ENCODE measurements at places on chromosomes 12 and 14.

DNA sequence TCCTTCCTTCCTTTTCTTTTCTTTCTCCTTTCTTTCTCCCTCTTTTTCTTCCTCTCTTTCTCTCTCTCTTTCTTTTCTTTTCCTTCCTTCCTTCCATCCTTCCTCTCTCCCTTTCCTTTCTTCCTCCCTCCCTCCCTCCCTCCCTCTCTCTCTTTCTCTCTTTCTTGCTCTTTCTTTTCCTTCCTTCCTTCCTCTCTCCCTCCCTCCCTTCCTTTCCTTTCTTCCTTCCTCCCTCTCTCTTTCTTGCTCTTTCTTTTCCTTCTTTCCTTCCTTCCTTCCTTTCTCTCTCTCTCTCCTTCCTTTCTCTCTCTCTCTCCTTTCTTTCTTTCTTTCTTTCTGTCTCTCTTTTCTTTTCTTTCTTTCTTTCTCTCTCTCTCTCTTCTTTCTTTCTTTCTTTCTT is 207.6 kb downstream of the ATP23 start:
- no peak for DNase-seq

- DNase-seq, result no peak
Measured at GRCh38 chr14:104938436-104938835, 13.8 kb downstream of the PLD4 start.

GRCh38 chr14:38884109-38884508 is 218.9 kb downstream of the SEC23A start:
- DNase-seq, result no peak

DNA sequence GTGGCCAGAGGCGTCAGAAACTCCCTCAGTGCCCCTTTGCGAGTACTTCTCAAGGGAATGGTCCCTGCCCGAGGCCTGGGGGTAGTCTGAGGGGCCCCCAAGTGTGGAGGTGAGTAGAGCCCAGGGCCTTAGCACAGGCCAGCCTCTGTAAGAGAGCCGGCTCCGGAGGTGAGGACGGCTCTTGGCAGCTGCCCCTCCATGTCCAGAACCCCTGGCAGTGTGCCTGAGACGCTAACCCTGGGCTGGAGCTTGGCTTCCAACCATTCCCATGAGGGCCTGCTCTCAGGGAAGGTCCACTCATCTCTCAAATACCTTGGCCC is 61.7 kb downstream of the PRMT8 start:
- DNase-seq, result no peak

- no peak for DNase-seq
Measured at GRCh38 chr14:69643430-69644200, 32.2 kb downstream of the SUSD6 start.

- no peak for DNase-seq
Measured at GRCh38 chr12:95663525-95663924, 112.2 kb upstream of the USP44 start.

DNA sequence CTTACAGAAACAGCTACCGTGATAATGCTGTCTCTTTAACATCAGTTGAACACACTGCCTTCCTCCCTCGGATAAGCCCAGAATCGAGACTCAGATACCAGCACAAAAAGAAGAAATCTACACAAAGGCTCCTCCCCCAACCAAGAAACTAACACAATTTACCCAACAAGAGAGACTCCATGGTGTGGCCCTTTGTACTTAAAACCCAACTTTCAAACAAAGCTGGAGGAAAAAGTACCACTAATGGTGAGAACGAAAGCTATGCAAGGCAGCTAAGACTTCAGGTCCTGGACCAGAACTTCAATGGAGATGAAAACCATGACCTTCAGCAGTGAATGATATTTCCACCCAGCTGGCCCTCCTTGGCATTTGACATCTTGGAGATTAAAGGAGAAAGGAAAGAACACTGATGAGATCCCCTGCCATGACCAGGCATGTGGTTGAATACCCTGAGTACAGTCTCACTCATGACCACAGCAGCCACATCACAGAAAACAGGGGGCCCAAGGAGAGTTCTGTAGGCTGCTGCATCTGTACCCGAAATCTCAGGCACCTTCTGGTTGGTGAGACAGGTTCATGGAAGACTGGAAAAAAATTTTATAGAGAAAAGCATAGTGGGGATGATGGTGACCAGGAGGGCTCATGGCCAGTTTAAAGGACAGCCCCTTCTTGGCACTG is 36.7 kb downstream of the RBM19 start:
- DNase-seq, result no peak

GRCh38 chr14:72828604-72829003 is 65.3 kb downstream of the DPF3 start:
- DNase-seq, result no peak

DNA sequence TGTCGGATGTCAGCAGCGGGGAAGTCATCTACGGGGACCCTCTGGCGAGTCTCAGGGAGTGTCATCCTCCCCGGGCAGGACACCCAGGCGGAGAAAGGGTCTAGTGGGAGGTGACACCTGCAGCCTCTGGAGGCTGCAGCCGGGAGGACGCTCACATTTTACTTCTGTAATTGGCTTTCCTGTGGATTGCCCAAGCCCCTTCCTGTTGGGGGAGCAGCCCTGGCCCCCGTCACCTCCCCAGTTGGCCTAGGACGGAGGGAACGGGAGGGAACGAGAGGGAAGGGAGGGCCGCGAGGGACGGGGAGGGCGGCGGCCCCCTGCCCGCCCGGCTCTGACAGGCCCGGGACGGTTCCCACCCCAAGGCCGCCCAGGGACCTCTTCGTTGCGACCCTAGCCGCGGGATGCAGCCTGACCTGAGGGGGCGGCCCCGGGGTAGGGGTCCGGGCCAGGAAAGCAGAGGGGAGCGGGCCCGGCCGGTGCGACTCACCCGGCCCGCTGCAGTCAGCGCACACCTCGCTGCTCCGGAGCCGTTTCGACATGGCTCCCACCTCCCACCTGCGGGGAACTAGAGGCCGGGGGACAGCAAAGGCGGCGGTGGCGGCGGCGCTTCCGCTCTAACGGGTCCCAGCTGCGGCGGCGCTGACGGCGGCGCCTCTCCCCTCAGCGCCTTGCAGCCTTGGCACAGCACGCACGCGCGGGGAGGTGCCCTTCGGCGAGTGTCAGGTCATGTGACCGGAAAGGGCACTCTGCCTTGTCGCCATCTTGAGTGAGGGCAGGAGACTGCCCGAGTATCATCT is at the start of gene GIT2:
Gene GIT2, minus strand, starts transcription at position 683 of the 797 bp plus-strand sequence. Its CDS starts 144 bp downstream, at position 539.
- peak; percentile 93 for DNase-seq

DNA sequence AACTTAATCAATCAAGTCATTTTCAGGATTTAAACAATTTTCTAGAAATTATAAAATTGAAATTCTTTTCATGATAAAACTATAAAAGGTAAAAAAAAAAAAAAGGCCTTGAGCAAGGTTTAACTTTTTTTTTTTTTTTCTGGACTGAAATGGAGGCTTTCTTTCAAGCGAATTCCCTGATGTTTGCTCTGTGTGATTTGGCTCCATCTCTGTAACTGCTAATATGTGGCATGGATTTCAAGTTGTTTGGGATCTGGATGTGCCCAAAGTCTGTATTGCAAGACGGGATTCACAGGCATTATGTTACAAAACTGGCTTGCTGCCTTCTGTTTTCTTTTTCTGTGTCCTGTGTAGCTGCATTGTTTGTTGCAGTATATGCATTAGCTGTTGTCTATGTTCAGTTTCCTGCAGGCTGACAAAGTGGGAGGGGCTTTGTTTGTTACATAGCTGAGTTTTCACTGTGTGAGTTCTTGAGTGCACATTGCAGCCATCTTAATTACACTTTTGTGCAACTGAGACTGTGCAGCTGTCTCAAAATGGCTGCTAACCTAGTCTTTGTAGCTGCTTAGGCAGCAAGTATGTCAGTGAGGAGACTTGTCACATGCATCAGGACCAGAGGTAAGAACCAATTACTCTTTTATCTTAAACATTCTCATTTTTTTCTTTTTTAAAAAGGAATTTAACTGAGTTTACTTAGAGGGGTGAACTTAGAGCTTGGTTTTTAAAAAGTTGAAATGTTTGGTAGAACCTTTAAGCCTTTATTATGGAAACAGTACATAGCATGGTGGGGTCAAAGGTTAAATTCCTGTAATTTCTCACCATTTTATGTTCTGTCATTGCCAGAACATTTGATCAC is 19.5 kb downstream of the ATF7IP start:
- peak; percentile 34 for DNase-seq

- DNase-seq, result no peak
Measured at GRCh38 chr12:65867394-65867793, 43.1 kb downstream of the HMGA2 start.

GRCh38 chr12:109597795-109598427 is 24.3 kb downstream of the MVK start:
- DNase-seq, result peak; percentile 45

GRCh38 chr14:63951021-63951420 is 98.2 kb downstream of the SYNE2 start:
- no peak for DNase-seq

DNA sequence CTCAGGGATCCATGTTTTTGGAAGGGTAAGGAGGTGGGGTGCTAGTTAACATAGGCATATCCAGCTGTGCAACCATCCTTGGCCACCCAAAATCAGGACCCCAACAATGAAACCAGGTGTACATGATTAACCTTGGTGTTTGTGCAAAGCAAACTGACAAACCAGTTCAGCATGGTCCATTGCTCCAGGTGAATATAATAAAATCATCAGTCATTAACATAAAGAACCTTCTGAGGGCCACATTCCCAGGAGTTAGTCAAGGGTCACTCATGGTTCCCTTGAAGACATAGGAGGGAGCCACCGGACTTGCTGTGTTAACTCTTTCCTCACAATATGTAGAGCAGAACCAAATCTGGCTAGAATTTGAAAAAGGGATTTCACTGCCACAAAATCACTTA is 17.8 kb downstream of the SLC38A2 start:
- DNase-seq, result no peak

DNA sequence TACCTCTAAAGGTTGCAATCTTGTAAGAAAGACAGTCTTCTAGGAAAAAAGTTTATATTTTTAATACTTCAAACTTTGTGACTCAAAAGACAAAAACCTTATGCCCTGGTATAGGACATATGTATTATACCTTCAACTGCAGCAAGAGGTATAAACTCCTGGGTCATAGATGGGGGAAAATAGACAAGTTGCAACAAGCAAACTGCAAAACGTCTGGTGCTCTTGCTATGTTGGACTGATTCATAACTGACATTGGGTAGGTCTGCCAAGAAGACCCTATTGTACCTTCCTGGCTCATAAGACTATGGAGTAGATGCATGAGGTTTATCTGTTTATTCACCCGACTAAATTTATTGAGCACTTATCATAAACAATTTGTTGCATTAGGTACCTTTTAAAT is 40.9 kb downstream of the BEST3 start:
- no peak for DNase-seq

DNA sequence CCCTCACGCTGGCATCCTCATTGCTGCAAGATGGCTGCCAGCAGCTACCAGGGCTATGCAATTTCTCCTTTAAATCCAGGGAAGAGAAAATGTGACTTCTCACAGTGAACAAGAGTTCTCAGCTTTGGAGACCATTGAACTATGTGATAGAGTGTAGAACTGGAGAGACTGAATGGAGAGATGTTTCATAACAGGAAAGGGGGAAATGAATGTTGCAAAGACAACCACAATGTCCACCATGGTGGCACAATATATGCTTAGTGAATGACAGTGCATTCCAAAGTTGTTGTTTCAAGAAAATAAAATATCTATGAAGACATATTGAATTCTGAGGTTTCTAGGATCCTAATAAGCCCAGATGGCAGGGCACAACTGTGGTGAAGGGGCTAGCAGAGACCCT is 13.2 kb upstream of the COCH start:
- DNase-seq, result no peak

- DNase-seq, result no peak
Measured at GRCh38 chr14:22531451-22532344, 57.3 kb downstream of the DAD1 start.

DNA sequence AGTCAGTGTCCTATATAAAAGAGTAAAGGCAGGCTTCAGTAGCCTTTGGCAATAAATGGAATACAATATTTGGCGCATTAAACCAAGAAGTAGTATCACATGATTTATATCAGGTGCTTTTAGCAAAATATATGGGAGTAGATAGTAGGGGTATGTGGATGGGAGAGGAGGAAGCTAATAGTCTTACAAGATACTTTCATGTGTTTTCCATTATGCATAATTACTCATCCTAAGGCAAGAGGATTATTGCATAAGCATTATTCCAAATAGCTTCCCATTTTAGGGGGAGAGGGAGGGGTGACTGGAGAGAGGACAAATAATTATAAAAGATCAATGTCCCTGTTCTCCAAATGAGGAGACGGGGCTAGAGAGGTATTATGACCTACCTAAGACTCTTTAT is 104.3 kb downstream of the DUSP6 start:
- no peak for DNase-seq

- DNase-seq, result no peak
Measured at GRCh38 chr12:12715459-12716150, 1.6 kb upstream of the CDKN1B start.

GRCh38 chr12:41274643-41275042 is 86.5 kb downstream of the PDZRN4 start:
- no peak for DNase-seq

GRCh38 chr14:102479777-102480176 is 29.8 kb downstream of the ANKRD9 start:
- no peak for DNase-seq

DNA sequence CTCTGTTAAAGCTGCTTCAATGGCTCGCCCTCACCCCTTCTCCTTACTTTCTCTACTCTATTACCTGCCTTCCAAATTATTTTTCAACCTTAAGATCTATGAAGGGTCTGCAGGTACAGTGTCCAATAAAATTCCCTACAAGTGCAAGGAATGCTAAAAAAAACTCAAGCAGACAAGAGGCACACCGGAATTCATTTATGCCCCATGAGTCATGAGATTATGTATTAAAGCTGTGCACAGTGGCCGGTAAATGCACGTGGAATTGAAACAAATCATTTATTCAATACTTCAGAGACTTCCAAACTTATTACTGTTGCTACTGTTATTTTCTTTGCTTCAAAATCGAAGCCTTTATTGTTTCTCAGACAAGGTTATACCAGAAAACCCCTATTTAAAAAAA is 68.4 kb downstream of the ST8SIA1 start:
- DNase-seq, result no peak

GRCh38 chr14:69625299-69626131 is 14.1 kb downstream of the SUSD6 start:
- no peak for DNase-seq

GRCh38 chr14:66242001-66242400 is 244.2 kb upstream of the CCDC196 start:
- DNase-seq, result no peak

- DNase-seq, result no peak
Measured at GRCh38 chr14:75725481-75725880, 64.4 kb downstream of the TTLL5 start.

DNA sequence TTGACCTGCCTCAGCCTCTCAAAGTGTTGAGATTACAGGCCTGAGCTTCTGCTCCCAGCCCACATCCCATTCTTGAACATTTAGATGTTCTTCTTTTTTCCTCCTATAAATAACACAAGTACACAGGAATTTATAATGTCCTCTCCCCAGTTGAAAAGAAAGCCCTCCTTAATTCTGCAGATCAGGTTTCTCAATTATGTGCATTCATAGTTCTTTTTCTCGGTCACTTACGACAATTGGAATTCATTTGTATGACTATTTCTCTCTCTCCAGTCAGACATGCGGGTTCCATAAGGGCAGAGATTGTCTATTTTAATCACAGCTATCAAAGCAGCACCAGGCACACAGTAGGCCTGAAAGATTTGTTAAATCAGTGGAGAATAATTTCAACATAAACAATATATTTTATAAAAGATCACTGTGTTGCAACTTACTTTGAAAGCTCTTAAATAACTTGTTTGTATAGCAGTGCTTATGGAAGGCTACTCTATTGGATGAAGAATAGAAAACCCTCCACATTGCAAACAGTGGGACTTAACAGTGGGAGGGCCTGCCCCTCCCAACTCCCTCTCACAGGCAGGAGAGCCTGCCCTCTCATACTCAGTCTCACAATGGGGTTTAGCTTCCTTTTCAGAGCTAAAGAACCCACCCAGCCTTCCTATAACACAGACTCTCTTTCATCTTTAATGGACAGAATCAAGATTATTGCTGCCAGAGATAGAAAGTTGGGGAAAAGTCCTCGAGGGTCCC is 84.1 kb upstream of the TRAF3 start:
- DNase-seq, result no peak
